ENCODE measurements at places on chromosomes 11 and 22. TPM values are rescaled to one million over a fixed set of nuclear protein-coding genes. Genes with fewer than 3 reads are reported as not detected.

Gene C1QTNF4
- not detected for total RNA-seq

Gene NPAS4
- not detected for total RNA-seq

Gene ENTHD1
- not detected for total RNA-seq

DNA sequence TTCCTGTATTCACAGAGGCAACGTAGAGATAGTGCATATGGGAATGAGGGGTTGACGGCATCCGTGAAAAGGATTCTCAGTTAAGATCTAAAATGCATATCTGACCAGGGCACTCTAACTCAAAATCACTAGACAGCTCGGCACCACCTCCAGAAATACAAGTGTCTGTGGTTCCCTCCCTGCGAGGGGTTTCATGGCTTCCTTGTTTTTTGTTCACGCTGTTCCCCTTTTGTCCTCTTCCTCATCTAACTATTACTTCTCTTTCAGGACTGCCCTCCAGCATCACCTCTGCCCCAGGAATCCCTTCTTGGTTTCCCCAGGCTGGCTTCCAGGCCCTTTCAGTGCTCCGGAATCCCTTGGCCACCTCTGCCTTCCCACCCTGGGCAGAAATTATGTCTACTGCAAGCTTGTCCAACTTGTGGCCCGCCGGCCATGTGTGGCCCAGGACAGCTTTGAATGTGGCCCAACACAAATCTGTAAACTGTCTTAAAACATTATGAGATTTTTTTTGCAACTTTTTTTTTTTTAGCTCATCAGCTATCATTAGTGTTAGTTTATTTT is 159.9 kb downstream of the FBXO7 start:
- no peak for DNase-seq

- peak; percentile 12 for DNase-seq
Measured at GRCh38 chr11:94926698-94927237, 46.6 kb downstream of the CWC15 start.

Gene AP2A2
- total RNA-seq: 29.6 TPM

GRCh38 chr22:24190596-24191208 is 9.4 kb downstream of the SUSD2 start:
- no peak for DNase-seq

- no peak for DNase-seq
Measured at GRCh38 chr22:22057617-22058378, 75.2 kb upstream of the TOP3B start.

- DNase-seq: no peak
Measured at GRCh38 chr11:63573881-63574855, 11.0 kb upstream of the PLAAT2 start.

DNA sequence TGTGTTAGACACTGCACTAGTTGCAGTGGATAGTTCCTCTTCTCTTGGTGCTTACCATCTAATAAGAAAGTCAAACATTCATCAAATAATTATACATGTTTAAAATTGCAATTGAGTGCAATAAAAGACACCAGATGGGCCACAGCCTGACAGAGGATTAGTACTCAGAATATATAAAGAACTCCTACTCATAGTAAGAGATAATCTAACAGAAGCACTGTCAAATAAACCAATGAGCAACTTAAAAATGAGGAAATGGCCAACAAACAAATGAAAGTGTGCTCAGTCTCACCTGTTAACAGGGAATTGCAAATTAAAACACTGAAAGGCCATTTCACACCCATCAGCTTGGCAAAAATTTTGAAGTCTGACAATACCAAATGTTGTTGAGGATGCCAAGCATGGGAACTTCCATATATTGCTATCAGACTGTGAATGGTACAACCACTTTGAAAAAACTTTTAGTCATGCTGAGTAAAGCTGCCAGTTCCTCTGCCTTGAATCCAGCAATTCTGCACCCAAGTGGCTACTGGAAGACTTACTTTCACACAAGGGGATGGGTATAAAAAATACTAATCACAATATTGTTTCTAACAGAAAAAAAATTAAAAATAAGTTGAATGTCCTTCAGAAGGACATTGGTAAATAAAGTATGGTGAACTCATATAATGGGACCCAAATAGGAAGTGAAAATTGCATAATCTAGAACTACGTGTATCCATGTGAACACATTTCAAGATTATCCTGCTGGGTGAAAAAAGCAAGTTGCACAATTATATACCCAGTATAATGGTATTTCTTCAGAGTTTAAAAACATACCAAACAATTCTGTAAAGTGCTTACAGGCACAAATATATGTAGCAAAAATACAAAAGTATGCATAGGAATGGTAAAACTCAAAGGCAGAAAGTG is 41.4 kb upstream of the CREB3L1 start:
- DNase-seq: no peak

- DNase-seq: no peak
Measured at GRCh38 chr11:70833554-70833953, 418.8 kb downstream of the SHANK2 start.

- DNase-seq: no peak
Measured at GRCh38 chr11:111438168-111438567, 59.1 kb upstream of the POU2AF1 start.

- no peak for DNase-seq
Measured at GRCh38 chr11:68113986-68114385, 7.2 kb downstream of the CHKA start.

- no peak for DNase-seq
Measured at GRCh38 chr11:111698852-111699559, 67.2 kb downstream of the PPP2R1B start.

Gene IGSF9B
- total RNA-seq: 1.3 TPM

DNA sequence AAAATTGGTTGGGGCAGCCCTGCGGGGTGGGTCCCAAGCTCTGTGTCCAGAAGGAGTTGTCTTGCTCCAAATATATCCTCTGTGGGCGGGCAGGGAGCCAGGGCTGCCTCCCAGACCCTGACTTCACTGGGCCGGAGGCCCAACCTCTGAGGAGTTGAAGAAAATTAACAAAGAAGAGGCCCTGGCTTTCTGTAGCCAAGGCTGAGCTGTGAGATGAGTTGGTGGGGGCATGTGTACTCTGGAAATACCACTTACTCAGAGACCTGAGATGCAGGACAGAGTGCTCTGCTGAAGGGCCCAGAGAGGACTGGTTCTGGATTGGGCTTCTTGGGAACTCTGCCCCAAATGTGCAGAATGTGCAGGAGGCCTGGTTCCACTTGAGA is 96.3 kb downstream of the SWAP70 start:
- peak; percentile 42 for DNase-seq

Gene AQP11
- 2.2 TPM for total RNA-seq

Gene DEUP1
- total RNA-seq: 0.26 TPM

Gene PDGFD
- total RNA-seq: 5.0 TPM

Gene PNPLA5
- total RNA-seq: not detected

Gene PDE3B
- total RNA-seq: 0.11 TPM

DNA sequence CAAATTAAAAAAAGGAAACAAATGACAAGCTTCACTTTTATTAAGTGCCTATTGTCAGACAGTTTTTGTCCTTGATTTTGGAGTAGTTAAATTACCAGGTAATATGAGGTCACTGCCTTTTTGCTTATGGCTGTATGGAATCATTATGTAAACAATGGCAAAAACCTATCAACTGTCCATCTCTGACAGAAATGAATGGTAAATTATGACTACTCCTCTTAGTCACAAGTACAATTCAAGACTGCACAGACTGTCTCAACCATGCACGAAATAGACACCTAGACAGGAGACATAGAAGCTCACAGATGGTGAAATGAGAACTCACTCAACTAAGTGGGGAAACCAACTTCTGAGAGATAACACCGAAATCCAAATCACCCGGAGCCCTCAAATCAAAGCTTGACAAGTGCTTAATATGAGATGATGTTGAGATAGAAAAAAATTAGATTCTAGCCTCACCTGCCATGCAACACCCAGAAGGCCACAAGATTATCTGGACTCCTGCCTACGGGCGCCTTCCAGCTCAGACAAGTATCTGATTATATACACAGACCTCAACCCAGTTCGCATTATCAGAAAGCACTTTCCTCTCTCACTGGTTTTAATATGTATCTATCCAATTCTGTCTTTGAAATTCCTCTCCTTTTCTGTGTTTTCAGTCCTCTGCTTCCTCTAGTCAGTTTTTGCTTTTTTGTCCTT is 199.3 kb downstream of the CADM1 start:
- DNase-seq: peak; percentile 6

GRCh38 chr11:1967641-1968225 is 20.6 kb downstream of the MRPL23 start:
- DNase-seq: no peak

DNA sequence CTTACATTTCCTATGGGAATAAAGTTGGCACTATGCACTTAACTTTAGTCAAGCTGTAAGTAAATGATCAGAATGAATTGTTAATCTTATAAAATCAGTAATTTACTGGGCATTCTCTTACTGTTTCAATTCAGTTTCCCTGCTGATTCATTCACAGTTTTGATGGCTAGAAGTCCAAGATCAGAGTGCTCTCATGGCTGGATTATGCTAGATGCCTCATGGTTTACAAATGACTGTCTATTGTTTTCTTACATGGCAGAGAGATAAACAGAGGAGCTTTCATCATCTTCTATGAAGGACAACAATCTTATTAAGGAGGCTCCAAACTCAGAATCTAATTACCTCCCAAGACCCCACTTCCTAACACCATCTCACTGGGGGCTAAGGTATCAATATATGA is 135.1 kb upstream of the CARD18 start:
- no peak for DNase-seq

GRCh38 chr11:109708184-109708583 is 286.2 kb downstream of the C11orf87 start:
- no peak for DNase-seq

Gene EI24
- 166 TPM for total RNA-seq

Gene NCAPH2
- total RNA-seq: 75.4 TPM

DNA sequence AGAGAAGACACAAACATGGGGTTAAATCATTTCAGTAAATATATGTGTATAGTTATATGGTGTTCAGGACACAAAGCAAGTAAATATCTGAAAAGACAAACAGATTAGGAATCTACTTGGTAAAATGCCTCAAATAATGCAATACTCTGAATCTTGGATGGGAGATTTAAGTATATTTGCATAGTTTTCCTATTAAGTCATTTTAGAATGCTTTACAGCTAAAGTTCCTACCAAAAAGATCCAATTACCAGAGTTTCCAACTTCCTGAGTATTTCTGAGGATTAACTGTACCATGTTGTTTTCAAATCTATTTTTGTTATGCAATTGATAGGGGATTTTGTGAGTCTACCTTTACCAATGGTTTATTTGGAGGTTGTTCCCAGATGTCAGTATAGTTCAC is 424.4 kb upstream of the CCDC179 start:
- peak; percentile 31 for DNase-seq

DNA sequence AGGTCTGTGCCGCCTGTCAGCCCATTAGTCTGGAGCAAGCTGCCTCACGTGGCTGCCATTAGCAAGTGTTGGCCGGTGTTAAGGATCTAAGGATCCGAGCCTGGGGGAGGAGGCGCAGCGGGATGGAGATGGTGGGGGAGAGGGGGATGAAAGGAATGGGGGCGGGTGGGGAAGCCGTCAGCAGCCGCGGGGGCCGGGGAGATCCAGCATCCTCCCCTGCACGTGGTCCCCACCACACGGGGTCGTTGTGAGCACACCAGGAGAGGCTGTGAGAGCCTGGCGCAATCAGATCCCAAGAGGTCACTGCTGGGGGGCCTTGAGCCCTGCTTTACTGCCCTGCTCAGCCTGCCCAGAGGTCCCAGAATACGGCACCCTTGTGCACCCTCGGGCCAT is 7.3 kb downstream of the CABP7 start:
- no peak for DNase-seq

GRCh38 chr11:98979205-98979604 is 41.5 kb upstream of the CNTN5 start:
- DNase-seq: no peak

GRCh38 chr11:115460512-115460911 is 43.7 kb downstream of the CADM1 start:
- DNase-seq: no peak

GRCh38 chr11:111459506-111460270 is 52.5 kb downstream of the BTG4 start:
- no peak for DNase-seq

DNA sequence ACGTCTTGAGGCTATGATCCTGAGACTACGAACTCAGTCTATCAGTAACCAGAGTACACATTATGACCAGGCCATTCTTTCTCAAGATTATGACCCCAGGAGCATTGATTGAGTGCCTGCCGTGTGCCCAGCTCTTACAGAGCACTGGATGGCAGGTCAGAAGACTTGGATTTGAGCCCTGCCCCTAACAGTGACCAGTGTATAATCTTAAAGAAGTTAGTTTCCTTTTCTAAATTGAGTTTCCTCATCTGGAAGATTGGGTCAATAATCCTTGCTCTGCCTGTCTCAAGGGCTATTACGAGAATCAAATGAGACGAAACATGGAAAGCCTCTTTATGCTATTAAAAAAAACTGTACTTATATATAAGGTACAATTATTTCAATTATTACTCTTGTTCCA is 38.2 kb downstream of the SLCO2B1 start:
- no peak for DNase-seq

Gene TMEM121B
- total RNA-seq: 0.12 TPM

GRCh38 chr22:46057246-46058090 is 80.5 kb upstream of the WNT7B start:
- DNase-seq: peak; percentile 32

DNA sequence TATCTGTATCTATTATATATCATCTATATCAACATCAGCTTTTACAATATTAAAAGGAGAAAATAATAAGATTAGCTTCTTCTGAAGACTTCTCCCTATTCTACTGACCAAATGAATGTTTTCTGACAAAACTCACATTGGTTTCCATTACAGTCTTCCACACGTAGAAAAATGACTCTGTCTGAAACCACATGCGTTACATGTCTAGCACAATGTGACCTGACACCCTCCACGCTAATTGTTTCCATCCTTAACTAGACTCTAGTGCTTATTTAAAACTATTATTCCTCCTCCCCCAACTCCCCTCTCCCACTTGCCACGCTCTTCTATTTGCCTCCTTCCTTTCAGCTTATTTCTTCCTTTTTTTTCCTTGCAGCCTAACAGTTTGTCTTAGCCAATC is 172.1 kb downstream of the ADAMTS15 start:
- DNase-seq: no peak

Gene TPBGL
- not detected for total RNA-seq

Gene CCDC87
- not detected for total RNA-seq

DNA sequence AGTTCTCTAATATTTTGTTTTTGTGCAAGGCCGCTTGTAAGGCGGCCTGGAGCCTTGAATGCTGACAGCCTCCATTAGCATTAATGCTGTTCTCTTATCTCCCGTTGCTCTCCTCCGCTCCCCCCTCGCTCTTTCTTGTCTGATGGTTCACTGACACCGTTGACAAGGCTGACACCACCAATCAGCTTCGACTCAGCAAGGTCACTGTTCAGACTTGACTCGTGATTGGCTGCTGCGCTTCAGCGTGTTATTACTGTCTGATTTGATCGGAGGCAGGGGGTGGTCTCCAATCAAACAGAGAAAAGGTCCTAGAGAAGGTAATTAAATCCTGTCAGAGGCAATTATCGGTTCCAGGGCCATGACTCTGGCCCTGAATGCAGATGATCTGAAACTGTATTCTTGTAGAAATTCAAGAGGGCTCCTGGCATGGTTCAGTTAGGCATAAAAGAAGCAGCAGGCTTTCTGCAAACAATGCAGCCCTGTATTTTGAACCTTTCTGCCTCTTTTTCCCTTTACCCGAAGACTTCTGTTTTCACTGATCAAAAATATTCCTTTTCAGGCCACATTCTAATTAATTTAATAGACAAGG is 49.3 kb upstream of the MPPED2 start:
- DNase-seq: no peak

- no peak for DNase-seq
Measured at GRCh38 chr11:103849366-103849765, 187.1 kb upstream of the DDI1 start.

Gene MLC1
- not detected for total RNA-seq
